ENCODE measurements at places on chromosomes 3 and 15.
A peak's percentile ranks its signal among the peaks of the same experiment; 100 is the strongest.

DNA sequence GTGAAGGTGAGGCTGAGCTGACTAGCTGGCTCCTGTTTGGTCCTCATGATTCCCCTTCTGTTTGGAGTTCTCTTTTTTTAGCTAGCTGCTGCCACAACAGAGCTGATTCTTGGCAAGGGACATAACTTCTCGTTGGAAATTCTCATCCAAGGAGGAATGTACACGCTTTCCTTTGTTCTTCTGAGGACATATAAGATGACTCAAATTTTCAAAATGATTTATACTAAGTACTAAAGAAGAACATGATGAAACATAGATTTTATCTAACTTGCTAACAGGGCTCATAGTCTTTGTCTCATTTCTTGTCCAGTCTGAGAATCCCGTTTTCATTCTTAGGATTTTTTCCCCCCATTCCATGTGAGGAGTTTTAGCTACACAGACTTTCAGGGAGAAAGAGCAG is 2.9 kb upstream of the TFG start:
- peak; percentile 42 for DNase-seq

DNA sequence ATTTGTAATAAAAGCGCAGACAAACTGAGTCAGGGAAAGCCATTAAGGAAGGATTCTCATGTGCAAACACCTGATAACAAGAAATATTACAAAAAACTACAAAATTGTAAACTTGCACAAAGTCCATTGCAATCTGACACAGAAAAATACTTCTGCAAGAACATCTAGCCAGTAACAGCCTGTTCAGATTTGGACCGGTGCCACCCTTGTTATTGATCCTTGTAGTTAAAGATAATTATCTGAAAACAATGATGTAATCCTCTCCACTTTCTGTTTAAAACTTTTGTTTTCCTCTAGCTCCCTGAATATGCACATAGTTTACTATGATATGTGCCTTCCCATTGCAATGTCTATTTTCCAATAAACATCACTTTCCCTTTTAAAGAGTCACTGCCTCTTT is 1090.2 kb downstream of the PLOD2 start:
- DNase-seq, result no peak

DNA sequence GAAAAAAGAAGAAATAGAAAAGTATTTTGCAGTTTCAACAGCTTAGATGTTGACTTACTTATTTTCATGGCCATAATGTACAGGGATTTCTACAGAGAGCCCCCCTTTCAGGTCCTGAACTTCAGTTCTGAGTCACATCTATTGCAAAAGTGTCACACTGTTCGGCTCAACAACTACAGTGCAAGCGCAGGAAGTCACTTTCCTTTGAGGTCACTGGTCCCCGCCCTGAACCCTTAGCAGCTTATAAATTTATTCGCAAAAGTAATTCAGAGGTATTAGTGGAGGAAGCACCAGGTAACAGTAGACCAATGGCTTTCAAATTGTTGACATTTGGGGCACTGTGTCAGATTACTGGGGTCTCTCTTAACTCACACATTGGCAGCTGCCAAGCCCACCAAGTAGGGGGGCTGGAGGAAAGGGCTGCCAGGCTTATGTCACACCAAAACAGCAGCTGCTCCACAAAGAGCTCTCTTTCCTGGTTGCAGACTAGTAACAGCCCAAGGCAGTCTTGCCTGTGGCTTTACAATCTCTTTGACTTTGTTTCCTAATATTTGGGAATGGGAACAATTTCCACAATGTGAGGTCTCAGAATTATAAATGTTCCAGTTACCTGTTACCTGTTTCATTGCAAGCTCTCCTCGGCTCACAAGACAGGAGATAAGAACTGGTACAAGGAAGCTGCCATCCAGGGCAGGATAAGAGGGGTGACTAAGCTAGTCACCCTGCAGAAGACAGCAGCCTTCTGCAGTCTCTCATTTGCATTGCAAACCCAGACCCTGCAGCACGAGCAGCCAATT is 130.2 kb upstream of the STRIT1 start:
- DNase-seq, result no peak

GRCh38 chr3:16768956-16769355 is 115.8 kb upstream of the PLCL2 start:
- no peak for DNase-seq

- no peak for DNase-seq
Measured at GRCh38 chr3:146431240-146431639, 38.1 kb downstream of the PLSCR2 start.

GRCh38 chr15:59649603-59650002 is 7.7 kb downstream of the GTF2A2 start:
- DNase-seq, result no peak

DNA sequence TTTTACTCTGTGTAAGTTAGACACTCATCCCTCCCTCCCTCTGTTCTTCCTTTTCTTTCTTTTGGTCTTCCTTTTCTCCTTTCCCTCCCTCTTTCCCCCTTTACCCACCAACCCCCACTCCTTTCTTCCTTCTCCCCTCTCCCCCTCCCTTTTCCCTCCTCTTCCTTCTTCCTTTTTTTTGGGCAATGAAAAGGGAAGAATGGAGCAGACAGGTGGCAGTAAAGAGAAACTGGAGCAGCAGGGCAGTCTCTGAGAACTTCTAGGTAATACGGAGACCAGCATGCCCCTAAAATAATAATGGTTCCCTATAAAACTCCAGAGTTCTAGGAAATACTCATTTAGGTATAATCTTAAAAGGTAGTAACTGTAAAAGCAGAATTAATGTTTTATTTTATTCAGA is 11.4 kb upstream of the GPR171 start:
- DNase-seq, result no peak

DNA sequence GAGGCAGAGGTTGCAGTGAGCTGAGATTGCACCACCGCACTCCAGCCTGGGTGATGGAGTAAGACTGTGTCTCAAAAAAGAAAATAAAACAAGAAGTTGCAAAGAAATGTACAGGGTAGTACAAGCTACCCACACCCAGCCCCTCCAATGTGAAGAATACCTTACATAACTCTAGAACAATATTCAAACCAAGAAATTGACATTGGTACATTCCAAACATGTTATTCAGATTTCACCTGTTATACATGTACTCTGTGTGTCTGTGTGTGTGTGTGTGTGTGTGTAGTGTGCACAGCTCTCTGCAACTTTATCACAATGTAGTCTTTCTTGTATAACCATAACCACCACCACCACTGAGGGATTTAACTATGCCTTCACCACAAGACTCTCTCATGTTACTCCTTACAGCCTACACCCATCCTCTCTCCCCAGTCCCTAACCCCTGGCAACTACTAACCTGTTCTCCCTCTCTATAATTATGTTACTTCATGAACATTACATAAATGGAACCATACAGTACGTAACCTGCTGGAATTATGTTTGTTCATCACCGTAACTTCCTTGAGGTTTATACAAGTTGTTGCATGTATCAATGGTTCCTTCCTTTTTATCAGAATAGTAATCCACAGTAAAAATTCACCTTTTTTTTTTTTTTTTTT is 16.2 kb upstream of the TJP1 start:
- DNase-seq, result no peak

- DNase-seq, result peak; percentile 90
Measured at GRCh38 chr3:66442254-66443117, 58.3 kb downstream of the LRIG1 start.

DNA sequence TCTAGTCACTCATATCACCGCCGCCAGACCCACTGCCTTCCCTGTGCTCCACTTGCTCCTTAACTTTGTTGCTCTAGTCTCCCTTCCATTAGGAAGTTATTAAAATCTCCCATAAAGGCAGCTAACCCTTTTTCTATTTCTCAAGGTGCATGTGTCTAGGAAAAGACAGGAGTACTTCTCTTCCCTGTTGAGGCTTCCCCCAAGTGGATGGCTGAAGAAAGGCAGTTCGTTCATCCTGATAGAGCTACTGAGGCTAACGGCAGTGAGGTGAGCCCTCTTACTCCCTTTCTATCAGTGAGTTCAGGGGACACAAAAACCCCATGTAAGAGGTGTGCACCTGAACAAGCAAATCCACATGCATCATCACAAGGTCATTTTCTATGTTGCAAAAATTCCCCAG is 397.8 kb downstream of the IGSF11 start:
- no peak for DNase-seq

DNA sequence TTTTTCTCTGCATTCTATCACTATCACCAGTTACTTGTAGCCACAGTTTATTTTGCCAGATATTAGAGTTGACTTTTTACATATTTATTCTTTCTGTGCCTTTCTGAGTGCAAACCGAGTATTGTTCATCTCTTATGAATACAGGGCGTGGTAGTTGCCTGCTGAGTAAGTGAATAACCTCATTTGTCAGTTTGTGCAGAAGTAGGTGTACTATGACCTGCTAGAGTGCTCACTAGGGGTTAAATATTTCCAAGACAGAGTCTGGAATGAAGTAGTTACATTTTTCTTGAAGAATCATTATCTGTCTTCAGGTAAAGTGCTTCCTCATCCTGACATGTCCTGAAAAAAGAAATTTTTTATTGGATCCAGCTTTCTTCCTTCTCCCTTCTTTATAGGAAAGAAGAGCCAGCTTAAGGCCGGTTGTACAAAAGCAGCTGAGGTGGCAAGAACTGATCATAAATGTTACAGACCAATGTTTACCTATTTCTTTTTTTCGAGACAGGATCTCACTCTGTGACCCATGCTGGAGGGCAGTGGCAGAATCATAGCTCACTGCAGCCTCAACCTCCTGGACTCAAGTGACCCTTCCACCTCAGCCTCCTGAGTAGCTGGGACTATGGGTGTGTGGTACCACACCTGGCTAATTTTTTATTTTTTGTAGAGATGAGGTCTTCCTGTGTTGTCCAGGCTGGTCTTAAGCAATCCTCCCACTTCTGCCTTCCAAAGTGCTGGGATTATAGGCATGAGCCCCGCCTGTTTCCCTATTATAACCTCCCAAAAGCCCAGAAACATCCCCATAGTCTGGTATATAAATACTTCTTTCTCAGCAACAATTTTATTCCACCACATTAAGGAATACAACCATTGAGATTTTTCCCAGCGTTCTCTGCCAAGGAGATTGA is 182.5 kb downstream of the TPRG1 start:
- no peak for DNase-seq

DNA sequence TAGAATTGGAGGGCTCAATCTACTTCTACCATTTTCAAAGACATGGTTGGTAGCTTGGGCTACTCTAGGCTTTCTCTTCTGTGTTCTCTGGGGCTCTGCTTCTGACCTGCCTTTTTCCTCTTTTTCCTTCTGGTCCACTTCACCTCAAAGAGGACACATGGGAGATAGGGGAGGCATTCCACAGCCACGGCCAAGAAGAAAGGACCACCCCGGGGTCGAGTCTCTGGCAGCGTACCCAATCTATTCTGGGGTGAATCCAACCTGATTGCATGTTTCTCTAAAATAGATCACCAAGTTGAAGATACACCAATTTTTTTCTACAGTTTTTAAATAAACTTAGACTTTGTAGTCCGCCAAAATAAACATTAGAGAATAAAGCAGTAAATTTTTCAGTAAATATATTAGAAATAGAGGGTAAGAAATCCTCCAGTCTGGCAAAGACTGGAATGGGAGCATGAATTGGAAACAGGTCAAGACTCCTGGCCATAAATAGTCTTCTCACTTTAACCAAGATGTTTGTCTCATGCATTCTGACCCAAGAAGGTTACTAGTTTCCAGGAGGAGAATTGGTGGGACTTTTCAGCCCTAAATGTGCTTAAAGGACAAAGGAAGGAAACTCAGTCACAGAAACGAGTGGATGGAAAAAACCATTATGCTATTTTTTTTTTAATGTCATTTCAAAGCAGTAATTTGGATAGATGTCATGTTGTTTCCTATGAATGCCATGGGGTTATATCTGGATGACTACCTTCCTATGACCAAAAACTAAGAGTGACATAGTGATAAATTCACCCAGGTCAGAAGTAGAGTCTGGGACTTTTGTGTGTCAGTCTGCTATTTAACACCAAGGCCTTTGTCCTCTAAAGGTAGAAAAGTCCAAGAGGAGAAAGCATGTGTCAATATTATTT is 71.3 kb upstream of the PHLDB2 start:
- DNase-seq, result no peak

DNA sequence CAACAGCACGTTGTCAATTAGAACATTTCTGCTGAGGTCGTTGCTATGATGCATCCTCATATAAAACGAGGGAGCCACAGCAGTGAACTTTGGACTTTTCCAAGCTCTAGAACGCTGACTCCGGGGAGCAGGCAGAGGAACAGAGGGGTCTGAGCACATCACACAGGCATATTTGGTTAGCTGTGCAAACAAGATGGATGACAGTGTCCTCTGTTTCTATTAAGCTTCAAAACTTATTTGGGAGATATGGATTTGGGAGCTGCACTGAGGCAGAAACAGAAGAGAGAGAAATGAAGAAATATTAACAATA is 278.0 kb upstream of the TBL1XR1 start:
- no peak for DNase-seq

GRCh38 chr3:57157545-57157944 is 7.6 kb downstream of the IL17RD start:
- no peak for DNase-seq

- no peak for DNase-seq
Measured at GRCh38 chr3:14211621-14212020, 33.0 kb downstream of the LSM3 start.

- no peak for DNase-seq
Measured at GRCh38 chr15:31343831-31344230, 17.2 kb downstream of the KLF13 start.

GRCh38 chr3:171229173-171229572 is 202.7 kb upstream of the SLC2A2 start:
- DNase-seq, result no peak
